ENCODE measurements at places on chromosomes 12 and 14.
A peak's percentile ranks its signal among the peaks of the same experiment; 100 is the strongest.

- DNase-seq, result no peak
Observed at GRCh38 chr14:99707921-99708320, 23.8 kb downstream of the CYP46A1 start.

GRCh38 chr14:65600742-65601141 lies 188.2 kb downstream of the FUT8 start:
- DNase-seq, result no peak

DNA sequence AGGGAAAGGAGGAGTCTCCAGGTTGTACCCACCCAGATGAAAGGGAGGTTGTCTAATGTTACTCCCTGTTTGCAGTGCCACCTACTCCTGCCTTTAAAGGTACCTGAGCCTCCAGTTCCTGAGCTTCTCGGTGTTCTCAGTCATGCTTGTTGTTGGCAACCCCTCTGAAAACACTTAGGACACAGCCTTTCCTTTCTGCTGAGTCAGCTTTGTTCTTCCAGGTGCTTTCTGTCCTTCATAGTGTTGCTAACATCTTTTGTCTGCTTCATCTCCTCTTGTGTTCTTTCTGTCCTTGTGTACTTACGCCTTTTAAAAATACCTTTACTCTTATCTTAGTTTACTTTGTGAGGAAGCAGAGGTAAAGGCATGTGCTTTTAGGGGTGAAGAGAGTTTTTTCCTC lies 97.0 kb upstream of the NEDD1 start:
- DNase-seq, result no peak

DNA sequence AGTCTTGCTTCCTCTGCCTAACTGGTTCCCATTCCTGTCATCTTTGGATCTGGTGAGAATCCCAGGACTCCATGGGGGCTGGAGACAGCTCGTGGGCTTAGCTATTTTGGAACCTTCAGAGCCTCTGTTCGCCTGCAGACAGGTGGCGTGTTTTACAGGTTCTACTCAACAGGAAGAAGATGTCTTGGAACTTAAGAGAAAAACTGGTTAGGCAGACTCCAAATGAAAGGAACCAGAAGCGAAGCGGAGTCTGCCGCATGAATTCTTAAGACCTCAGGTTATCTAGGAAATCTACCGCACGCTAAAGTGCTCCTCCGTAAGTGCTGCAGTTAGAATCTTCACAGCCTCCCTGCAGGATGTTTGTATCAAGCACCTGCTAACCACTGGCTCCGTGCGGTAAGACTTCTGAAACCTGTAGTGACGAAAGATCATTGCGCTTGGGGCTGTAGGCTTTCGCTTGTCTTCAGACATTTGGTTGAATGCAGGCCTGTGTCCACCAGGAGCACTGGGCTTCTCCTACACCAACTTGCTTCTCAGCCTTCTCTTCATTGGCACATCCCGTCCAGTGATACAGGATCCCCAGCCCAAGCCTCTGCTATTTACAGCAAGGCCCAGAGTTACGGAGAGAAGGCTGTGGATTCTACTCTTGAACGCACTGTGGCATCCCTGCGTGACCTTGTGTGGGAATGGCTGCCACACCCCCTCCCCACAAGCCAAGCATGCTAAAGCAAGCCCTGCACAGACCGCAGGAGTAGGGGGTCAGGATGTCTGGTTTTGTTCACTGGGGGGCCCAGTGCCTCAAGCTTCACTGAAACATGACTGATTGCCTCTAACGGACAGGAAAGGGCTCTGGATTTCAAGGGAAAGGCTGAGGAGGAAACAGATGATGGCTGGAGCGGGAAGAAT lies 35.0 kb downstream of the ACADS start:
- no peak for DNase-seq

- no peak for DNase-seq
Observed at GRCh38 chr12:14193639-14194038, 171.8 kb upstream of the ATF7IP start.

DNA sequence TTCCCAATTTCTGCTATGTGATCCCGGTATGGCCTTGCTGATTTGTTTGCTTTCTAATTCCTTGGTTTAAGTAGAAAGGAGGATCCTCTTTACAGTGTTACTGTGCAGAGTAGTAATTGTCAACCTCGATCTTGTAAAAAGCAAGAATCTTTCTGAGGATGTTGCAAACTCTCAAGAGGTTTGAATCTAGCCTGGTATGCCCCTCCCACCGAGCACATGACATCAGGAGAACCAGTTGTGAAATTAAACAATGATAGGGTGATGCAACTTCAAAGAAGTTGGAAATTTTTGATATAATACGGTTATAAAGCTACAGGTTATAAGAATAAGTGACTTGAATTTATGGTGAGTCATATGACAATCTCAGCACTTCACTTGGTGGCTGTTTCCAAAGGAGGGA lies 35.0 kb upstream of the FUT8 start:
- no peak for DNase-seq

DNA sequence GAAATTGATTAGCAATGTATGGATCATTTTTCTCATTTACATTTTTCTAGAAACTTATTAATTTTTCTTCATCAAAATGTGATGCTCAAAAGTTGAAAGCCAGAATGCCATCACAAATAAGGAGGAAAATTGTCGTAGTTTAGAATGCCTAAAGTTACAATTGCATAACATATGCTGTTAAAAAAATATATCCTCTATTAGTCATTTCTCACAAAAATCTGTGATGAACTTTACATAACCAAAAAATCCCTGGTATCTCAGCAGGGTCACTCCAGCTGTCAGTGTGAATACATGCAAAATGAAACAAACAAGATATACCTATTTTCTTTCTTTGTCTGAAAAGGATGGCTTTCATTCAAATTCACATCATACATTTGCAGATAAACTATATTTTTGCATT lies 358.9 kb downstream of the PAWR start:
- no peak for DNase-seq

DNA sequence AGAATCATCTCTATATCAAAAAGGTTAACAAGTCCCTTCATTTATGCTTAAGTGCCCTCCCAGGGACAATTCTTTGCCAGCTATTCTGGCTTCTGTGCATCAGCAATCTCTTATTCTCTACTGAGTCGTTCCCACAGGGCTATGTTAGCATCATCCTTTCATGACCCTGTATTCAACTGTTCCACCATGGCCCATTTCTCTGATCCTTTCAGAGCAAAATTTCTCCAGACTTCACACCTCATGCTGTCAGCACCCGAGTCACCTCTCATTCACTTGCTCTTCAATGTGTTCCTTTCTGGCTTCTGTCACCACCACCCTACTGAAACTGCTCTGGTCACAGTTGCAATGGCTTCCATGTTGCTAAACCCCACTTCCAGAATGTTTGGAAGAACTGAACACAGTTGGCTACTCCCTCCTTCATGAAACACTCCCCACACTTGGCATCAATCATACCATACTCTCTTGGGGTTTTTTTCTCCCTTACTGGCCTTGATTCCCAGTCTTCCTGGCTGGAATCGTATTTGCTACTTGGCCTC lies 159.5 kb upstream of the HMGA2 start:
- DNase-seq, result no peak

GRCh38 chr14:42804141-42804540 lies 1197.5 kb downstream of the LRFN5 start:
- DNase-seq, result no peak

- DNase-seq, result peak; percentile 39
Observed at GRCh38 chr12:70366581-70367257, 629 bp downstream of the KCNMB4 start.

GRCh38 chr14:31265701-31266398 lies 58.3 kb upstream of the HECTD1 start:
- DNase-seq, result no peak

- DNase-seq, result no peak
Observed at GRCh38 chr12:4653257-4653656, 4.3 kb downstream of the NDUFA9 start.

- DNase-seq, result no peak
Observed at GRCh38 chr12:99427104-99427503, 220.4 kb upstream of the GARIN6 start.

- DNase-seq, result no peak
Observed at GRCh38 chr12:47207340-47207717, 127.6 kb upstream of the AMIGO2 start.

- DNase-seq, result no peak
Observed at GRCh38 chr12:81187686-81188085, 109.8 kb downstream of the ACSS3 start.

DNA sequence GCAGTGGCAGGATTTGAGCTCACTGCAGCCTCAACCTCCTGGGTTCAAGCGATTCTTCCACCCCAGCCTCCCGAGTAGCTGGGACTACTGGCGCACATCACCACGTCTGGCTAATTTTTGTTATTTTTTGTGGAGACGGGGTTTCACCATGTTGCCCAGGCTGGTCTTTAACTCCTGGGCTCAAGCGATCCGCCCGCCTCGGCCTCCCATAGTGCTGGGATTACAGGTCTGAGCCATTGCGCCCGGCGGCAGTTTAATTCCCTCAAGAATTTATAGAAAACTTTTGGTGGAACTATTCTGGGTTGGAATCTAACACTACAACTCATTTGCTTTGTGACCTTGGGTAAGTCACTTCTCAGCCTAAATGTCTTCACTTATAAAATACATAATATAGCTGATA lies 1.8 kb upstream of the SP1 start:
- no peak for DNase-seq

GRCh38 chr14:25178255-25178654 lies 128.3 kb upstream of the STXBP6 start:
- no peak for DNase-seq

- no peak for DNase-seq
Observed at GRCh38 chr12:110266980-110267620, 13.9 kb upstream of the ATP2A2 start.

DNA sequence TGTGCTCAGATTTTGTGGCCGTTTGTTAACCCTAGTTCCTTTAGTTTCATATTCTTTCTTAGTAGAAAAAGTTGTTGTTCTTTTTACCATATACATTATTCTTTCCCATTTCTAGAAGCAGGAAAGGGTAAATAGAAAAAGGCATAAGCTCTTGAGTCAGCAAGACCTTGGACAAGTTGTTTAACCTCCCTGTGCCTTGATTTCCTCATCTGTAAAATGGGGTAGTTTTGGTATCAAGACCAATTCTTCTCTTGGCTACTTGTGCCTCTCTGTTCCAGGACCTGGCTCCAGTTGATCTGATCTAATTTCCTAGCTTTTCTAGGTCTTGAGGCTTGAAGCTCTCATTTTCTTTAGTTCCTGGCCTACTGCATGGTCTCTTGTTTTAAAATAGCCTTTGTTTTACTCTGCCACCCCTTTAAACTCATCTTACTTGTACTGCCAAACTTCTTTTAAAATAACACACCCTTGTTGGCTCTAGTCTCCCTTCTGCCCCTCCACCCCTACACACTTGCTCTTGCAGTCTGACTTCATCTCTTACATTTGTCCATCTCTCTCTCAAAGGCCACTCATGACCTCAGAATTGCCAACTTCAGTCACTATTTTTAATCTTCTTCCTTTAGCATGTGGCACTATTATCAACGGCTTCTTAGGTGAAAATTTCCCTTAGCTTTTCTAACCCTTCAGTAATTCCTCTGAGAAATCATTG lies 143.7 kb downstream of the TTLL5 start:
- no peak for DNase-seq

- DNase-seq, result no peak
Observed at GRCh38 chr14:84375235-84375634, 1154.7 kb upstream of the FLRT2 start.

DNA sequence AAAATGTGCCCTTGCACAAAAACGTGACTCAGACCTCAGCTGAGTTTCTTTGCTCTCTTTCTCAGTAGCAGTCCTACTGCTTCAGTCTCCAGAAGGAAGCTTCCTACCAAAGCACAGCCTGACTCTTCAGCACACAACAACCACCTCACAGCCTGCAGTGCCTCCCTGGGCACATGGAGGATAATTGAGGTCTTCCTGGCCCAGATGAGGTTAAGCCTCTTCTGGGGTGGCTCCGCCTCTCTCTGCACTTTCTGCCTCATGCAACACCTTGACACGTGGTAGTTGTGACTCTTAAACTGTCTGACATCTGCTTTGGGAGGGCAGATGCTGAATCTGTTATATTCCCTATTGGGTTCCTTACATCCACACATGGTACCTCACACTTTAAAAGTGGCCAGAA lies 33.8 kb downstream of the GIT2 start:
- no peak for DNase-seq

DNA sequence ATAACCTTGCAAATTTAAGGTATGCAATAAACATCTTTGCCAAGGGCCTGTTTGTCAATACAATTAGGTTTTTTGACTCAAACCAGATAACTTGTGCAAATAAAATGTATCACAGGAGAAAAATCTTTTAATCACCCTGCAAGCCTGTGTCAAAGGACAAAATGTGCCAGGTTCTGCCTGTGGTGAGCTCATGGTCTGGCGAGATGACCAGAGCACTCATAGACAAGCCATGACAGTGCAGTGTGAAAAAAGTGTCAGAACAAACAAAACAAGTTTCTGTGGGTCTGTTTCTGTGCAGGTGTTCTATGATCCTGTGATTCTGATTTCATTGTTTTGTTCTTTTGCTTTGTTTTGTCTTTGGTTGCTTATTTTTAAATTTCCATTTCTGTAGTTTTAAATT lies 847.2 kb downstream of the VRK1 start:
- DNase-seq, result no peak

- no peak for DNase-seq
Observed at GRCh38 chr12:128951448-128951847, 98.2 kb downstream of the GLT1D1 start.

GRCh38 chr14:34766606-34767005 lies 52.2 kb upstream of the CFL2 start:
- DNase-seq, result no peak

- no peak for DNase-seq
Observed at GRCh38 chr12:96890331-96890730, 16.7 kb upstream of the NEDD1 start.

GRCh38 chr14:59828276-59828675 lies 42.3 kb downstream of the RTN1 start:
- no peak for DNase-seq

DNA sequence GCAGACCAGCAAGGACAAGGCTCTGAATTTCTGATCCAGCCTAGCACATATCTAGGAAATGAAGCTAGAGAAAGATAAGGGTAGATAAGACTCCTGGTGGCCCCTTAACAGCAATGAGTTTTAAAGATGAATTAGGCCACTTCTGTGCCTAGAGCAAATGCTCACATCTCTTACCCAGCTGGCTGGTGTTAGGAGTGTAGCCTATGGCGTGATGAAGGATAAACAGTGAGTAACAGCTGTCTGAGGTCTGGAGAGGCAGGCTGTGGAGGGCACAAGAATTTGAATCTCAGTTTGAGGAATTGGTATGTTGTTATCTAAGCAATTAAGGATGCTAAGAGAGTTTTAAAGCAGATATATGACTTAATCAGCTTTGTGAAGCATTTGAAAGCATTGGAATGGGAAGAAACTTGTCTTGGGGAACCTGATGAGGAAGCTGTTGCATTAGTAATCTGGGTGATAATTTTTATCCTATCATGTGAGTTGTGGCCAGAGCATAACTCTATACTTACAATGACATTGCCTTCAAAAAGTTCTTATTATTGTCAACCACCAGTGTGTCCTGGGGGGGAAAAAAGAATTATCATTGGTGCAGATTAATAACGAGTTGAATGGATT lies 161.8 kb downstream of the SRGAP1 start:
- no peak for DNase-seq

DNA sequence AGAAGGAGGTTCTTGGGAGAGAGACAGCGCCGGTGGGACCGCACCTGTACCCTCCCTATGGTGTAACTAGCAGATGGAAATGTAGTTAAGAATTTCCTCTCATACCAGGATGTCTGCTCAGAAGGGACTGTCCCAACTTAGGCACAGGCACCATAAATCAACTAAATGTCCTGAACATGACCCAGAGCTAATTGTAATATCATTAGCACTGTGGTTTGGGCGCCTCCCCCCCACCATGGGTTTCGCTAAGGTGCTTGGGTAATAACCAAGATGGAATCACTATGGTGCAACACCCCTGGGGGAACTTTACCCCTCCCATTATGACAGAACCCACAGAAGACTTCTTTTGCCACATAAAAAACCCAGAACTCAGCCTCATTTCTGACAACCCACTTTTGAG lies 15.9 kb downstream of the ZNF641 start:
- DNase-seq, result no peak
